Upper lobe of left lung (tissue), 6 donors: ENCODE measurements at places on chromosomes 12 and 14. TPM values are rescaled to one million over a fixed set of nuclear protein-coding genes. Genes with fewer than 3 reads are reported as not detected.

DNA sequence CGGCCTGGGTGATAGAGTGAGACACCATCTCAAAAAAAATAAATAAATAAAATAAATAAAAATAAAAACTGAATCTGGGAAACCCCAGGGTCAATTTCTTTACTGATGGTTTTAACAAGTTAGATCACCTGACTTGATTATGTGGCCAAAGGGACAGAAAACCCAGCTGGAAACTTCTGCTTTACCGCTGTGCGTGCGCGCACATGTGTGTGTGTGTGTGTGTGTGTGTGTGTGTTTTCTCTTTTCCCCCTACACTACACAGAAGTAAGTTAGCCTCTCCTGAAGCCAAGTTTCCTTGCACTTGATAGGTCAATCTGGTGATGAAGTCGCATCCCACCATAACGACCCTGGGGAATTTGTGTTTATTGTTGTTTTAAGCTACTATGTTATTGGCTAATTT, 105.3 kb upstream of the AMN1 start:
- H3K27ac ChIP-seq, result no peak overlapping the region
- no peak for DNase-seq
- H3K27me3 ChIP-seq, result no peaks in the 10 kb centered on the region
- no peak overlapping the region for H3K4me3 ChIP-seq

DNA sequence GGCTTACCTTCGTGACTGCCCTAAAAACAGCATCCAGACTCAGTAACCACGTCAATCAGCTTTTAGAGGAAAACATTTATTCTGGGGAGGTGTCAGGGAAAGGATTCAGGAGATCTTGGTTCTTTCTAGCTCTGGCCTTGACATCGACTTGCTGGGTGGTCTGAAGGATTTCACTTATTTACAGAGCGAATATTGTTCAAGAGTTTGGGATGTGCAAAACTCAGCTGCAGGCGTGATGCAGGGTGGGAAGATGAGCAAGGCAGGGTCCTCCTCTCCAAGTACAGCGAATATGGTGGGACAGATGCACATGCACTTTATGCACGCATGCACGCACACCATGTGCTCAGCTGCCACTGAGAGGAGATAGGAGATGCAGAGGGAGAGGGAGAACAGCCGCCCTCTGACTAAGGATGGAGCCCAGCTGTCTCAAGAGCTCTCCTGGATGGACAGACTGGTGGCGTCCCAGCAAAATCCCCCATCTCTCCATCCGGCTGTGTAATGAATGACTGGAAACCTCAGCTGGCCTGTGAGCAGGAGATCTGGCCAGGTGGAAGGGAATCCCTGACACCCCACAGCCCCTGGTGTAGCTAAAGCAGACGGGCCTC, 24.4 kb upstream of the BDKRB1 start:
- no peaks in the 10 kb centered on the region for H3K27me3 ChIP-seq
- H3K36me3 ChIP-seq, result no peaks in the 10 kb centered on the region
- H3K27ac ChIP-seq, result no peak overlapping the region
- H3K4me1 ChIP-seq, result peaks cover 8% of the 10 kb centered on the region

DNA sequence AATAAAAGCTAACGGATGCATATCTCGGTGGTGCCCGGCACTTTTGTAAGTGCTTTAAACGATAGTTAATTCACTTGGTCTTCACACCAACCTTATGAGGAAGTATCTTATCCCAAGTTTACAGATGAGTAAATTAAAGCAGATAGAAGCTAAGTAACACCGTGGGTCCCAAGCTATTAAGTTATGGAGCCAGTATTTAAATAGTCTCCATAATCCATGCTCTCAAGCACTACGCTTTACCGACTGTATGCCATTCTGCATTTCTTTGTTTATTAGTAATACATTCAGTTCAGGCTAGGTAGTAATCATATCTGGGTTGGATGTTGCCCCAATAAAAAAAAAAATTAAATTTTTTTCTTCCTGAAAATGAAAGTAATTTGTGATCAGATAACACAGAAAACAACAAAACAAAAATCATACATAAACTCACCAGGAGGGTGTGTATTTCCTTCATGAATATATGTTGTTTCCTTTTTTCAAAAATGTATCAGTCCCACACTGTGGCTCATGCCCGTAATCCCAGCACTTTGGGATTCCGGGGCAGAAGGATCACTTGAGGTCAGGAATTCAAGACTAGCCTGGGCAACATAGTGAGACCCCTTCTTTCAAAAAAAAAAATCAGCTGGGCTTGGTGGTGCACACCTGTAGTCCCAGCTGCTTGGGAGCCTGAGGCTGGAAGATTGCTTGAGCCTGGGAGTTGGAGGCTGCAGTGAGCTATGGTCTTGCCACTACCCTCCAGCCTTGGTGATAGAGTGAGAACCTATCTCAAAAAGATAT, 1.4 kb upstream of the M6PR start:
- peak overlapping the region; percentile 81 for H3K4me3 ChIP-seq
- peaks cover under 1% of the 10 kb centered on the region for H3K36me3 ChIP-seq
- H3K27ac ChIP-seq, result peak overlapping the region; percentile 98
- no peak for DNase-seq

Gene GPR68
- total RNA-seq, result 8.4 TPM

Gene AGAP2
- total RNA-seq, result 6.3 TPM

GRCh38 chr12:88361493-88361892, 218.8 kb downstream of the KITLG start:
- H3K27ac ChIP-seq, result no peak overlapping the region
- DNase-seq, result no peak
- no peaks in the 10 kb centered on the region for H3K36me3 ChIP-seq

- no peak overlapping the region for H3K4me3 ChIP-seq
- H3K36me3 ChIP-seq, result no peaks in the 10 kb centered on the region
- H3K27me3 ChIP-seq, result no peaks in the 10 kb centered on the region
- no peak overlapping the region for H3K27ac ChIP-seq
- no peaks in the 10 kb centered on the region for H3K4me1 ChIP-seq
- no peak for DNase-seq
Observed at GRCh38 chr14:53325176-53325806, 172.2 kb upstream of the DDHD1 start.

Gene TAS2R30
- 7.6 TPM for total RNA-seq

DNA sequence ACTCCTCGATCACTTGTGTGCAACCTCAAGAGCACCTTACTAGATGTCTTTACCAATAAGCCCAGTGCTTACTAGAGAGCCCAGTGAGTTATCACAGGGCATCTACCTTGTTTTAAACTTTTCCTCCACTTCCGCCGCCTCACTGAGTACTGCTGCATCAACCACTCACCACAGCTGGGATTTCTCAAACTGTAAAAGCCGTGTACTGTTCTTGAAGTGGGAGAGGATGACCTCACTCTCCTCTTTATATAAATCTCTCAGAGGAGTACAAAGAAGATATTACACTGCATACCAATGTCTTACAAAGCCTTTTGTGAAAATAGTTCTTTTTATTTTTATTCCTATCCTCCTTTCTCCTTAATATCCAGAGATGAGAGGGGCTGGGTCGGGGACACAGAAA, 94.1 kb downstream of the PLCZ1 start:
- H3K4me3 ChIP-seq, result no peak overlapping the region
- no peak overlapping the region for H3K27ac ChIP-seq
- DNase-seq, result no peak
- H3K27me3 ChIP-seq, result no peaks in the 10 kb centered on the region
- H3K4me1 ChIP-seq, result no peaks in the 10 kb centered on the region

GRCh38 chr14:63301891-63302534, 16.7 kb downstream of the GPHB5 start:
- no peaks in the 10 kb centered on the region for H3K4me1 ChIP-seq
- DNase-seq, result no peak
- H3K4me3 ChIP-seq, result no peak overlapping the region
- no peaks in the 10 kb centered on the region for H3K36me3 ChIP-seq
- no peak overlapping the region for H3K27ac ChIP-seq
- H3K27me3 ChIP-seq, result no peaks in the 10 kb centered on the region

Gene SPSB2
- 52.6 TPM for total RNA-seq
